ENCODE measurements at places on chromosomes 4 and X.

GRCh38 chr4:915595-915994 lies 16.5 kb downstream of the GAK start:
- no peaks in the 10 kb centered on the region for H3K27me3 ChIP-seq
- DNase-seq: peak; percentile 45
- H3K4me3 ChIP-seq: peak overlapping the region; percentile 24
- peaks cover 40% of the 10 kb centered on the region for H3K4me1 ChIP-seq

DNA sequence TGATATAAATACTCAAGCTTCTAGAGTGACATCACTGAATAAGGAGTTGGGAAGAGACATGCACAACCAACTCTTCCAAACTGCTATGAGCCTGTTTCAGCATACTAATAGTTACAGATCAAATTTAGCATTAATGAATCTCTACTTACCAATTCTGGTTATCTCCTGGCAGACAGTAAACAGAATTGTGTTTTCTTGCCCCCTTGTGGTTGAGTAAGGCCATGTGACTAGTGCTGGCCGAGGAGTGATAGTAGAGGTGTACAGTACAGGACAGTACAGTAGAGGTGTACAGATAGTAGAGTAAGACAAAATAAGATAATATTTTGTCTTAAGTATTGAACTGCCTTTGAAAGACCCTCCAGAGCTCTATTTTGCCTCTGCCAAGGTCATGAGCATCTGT lies 681.4 kb downstream of the GABRG1 start:
- H3K4me1 ChIP-seq: no peaks in the 10 kb centered on the region
- no peaks in the 10 kb centered on the region for H3K27me3 ChIP-seq
- H3K36me3 ChIP-seq: no peaks in the 10 kb centered on the region
- no peak overlapping the region for H3K27ac ChIP-seq
- no peak overlapping the region for H3K4me3 ChIP-seq

GRCh38 chr4:146458594-146458993 lies 63.1 kb downstream of the SLC10A7 start:
- no peak overlapping the region for H3K4me3 ChIP-seq
- H3K27me3 ChIP-seq: no peaks in the 10 kb centered on the region
- no peaks in the 10 kb centered on the region for H3K4me1 ChIP-seq

DNA sequence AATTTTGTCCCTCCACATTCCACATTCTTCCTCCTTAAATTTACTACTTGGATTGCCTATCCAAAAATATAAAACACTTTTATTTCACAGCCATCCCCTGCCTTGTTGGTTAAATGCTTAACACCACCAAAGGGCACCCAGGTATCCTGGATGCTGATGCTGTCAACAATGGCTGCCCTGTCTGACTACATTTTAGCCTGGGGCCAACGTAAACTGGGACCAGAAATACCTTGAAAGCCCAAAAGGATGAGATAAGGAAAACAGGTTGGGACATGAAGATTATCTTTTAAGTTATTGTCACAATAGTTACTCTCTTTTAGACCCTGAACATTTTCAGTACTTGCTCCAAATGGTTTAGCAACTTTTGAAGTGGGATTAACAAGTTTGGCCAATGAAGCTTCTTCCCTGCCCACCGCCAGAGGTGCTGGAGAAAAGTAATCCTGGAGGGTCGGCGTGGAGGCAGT lies 775 bp upstream of the YIPF6 start:
- DNase-seq: no peak
- peaks cover 11% of the 10 kb centered on the region for H3K4me1 ChIP-seq
- peak overlapping the region; percentile 94 for H3K27ac ChIP-seq

GRCh38 chr4:48499551-48500066 lies 9.6 kb downstream of the ZAR1 start:
- DNase-seq: no peak
- H3K27me3 ChIP-seq: no peaks in the 10 kb centered on the region
- no peaks in the 10 kb centered on the region for H3K4me1 ChIP-seq

GRCh38 chrX:38561951-38562719 lies 793 bp downstream of the TSPAN7 start:
- H3K36me3 ChIP-seq: no peaks in the 10 kb centered on the region
- no peak for DNase-seq
- peaks cover 12% of the 10 kb centered on the region for H3K4me1 ChIP-seq

DNA sequence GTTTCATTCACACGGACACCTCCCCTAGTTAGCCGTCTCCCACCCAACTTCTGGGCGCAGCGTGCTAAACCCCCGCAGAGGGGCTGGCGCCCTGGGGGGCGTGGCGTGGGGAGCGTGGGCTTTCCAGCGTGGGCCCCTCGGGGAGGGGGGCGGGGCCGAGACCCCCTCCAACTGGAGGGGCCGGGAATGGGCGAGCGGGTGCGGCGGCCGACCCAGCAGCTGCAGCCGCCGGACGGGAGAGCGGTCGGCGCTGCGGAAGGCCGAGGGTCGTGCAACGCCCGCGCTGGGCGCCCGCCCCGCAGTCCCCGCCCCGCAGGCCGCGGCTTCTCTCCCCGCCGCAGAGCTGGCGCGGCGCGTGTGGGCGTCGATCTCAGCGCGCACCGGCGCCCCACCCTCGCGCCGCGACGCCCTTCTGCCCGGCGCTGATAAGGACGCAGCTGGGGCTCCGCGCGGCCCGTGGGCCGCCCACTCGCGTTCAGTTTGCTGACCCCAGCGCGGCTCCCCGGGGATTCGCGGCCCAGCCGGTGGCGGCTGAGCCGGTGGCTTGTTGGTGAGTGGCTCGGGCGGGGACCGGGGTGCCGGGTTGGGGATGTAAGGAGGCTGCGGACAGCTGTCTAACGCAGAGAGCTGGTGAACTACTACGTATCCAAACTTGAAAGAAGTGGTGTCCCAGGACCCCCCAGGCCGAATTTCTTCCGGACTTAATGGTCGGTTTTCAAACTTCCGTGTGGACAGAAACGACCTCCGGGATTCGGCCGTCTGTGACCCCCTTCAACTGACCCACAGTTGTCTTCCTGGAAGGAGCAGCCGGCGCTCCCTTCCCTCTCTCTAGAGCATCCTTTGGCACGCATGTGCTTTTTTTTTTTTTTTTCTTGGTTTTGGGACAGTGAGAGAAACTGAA lies 1.5 kb downstream of the FHDC1 start:
- H3K36me3 ChIP-seq: no peaks in the 10 kb centered on the region
- peaks cover 65% of the 10 kb centered on the region for H3K27me3 ChIP-seq
- H3K4me1 ChIP-seq: peaks cover 28% of the 10 kb centered on the region
- no peak for DNase-seq
- no peak overlapping the region for H3K27ac ChIP-seq

DNA sequence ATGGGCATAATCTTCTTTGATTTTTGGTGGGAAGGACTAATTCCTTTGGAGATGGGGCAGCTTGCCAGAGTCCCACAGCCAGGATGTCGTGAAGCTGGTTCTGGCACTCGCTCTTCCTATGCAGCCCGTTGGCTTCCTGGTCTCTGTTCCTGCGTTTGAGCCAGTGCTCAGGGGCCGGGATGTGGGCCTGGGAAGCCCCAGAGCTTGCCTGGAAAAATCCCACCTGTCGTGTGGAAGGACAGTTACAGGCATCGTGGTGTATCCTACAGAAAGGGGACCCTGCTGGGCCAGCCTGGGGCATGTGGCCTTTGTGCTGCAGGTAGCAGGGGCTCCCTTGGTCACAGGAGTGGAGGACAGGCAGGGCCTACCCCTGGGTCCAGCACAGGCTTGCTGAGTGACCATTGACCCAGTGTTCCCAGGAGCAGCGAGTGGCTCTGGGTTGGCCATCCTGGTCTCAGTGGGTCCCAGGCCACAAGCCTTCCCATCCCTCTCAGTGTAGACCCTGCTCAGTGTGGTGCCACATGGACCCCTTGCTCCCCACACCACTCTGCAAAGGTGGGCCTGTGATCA lies 50.2 kb downstream of the ADRA2C start:
- no peaks in the 10 kb centered on the region for H3K36me3 ChIP-seq
- H3K27ac ChIP-seq: no peak overlapping the region
- H3K27me3 ChIP-seq: no peaks in the 10 kb centered on the region
- no peaks in the 10 kb centered on the region for H3K4me1 ChIP-seq

DNA sequence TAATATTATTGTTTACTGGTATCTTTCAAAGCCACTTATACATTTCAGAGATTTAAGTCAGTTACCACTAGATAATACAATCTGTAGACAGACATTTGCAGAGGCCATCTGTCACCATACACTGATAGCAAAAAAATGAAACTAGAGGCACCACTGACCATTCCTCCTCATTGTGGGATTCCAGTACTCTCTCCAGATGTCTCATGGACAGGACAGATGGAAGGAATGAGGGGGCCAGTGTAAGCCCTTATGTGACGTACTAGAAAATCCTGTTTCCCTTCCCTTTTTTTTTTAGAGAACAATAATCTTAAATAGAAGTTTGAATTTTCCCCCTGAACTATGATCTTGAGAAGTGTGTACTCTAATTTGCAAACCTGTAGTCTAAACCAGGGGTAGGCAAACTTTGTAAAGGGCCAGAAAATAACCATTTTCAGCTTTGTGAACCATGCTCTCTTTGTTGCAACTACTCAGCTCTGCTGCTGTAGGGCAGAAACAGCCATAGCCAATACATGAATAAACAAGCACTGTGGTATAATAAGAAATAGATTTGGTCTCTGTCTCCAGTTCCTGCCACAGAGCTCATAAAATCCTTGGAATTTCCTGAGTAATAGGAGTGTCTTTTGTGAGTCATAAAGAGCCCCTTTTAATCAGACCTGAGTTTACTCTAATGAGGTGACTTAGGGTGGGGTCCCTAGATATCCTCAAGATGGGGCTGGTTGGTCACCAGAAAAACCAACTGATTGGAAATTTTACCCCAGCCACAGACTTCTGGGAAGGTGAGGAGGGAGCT lies 90.4 kb downstream of the MOSPD2 start:
- no peak overlapping the region for H3K4me3 ChIP-seq
- H3K36me3 ChIP-seq: no peaks in the 10 kb centered on the region
- H3K4me1 ChIP-seq: no peaks in the 10 kb centered on the region
- H3K27ac ChIP-seq: no peak overlapping the region

- H3K4me1 ChIP-seq: no peaks in the 10 kb centered on the region
- no peaks in the 10 kb centered on the region for H3K36me3 ChIP-seq
Observed at GRCh38 chrX:73855546-73855945, 292.5 kb downstream of the CHIC1 start.

DNA sequence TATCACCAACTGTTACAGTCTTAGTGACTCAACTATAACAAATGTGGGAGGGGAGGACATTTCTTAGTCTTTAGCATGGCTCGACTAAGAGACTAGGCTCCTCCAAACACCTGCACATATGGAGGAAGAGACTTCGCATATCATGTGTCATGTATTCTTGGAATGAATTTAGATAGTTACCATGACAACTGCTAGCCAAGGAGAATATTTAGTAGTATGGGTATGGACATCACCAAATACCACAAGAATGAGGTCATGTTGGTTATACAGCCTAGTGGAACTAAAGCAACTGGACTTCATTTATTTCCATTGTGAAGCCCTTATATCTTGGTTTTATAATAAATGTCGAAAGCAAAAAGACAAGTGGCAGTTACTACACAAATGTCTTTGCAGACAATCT lies 512.3 kb downstream of the CFAP47 start:
- H3K27ac ChIP-seq: no peak overlapping the region
- H3K36me3 ChIP-seq: no peaks in the 10 kb centered on the region
- no peaks in the 10 kb centered on the region for H3K27me3 ChIP-seq

- no peaks in the 10 kb centered on the region for H3K4me1 ChIP-seq
- H3K36me3 ChIP-seq: no peaks in the 10 kb centered on the region
- no peak for DNase-seq
- no peak overlapping the region for H3K27ac ChIP-seq
- H3K27me3 ChIP-seq: no peaks in the 10 kb centered on the region
- no peak overlapping the region for H3K4me3 ChIP-seq
Observed at GRCh38 chrX:68920561-68920960, 91.7 kb downstream of the EFNB1 start.

DNA sequence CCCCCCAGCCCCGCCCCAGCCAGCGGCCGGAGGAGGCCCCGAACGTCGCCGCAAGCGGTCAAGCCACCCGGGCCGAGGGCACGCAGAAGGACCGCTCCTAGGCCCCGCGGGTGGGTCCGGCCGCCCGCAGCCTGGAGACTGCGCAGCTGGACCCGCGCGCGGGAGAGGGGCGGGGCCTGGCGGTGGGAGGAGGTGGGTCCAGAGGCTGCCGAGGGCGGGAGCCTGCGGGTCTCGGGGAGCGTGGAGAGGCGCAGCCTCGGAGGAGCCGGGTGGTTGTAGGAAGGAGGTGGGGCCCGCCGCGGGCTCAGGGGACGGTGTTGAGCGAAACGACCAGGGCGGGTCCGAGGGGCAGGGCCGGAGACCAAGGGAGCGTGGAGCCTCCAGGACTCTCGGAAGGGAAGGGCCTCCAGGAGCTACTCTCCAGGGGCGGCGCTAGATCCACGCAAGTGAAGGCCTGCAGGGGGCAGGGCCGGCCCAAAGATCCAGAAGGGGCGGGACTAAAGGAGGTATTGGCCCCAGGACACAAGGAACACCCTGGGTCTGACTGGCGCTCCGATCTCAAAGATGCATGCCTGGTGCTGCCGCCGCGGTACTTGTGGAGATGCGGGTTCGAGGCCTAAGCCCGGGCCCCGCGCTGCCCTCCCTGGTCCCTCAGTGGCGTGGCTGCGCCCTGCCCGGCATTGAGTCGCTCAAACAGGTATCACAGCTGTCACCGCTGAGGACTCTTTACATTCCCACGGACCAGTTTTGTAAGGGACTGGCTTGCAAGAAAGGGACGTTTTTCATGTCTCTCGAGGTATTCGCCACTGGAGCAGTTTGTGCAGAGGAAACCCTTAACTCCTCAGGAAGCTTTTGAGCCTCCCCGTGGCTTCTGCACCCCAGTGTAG lies 5.9 kb downstream of the TIMM17B start:
- H3K4me3 ChIP-seq: peak overlapping the region; percentile 36
- H3K27ac ChIP-seq: no peak overlapping the region
- H3K36me3 ChIP-seq: peaks cover 24% of the 10 kb centered on the region
- peak; percentile 74 for DNase-seq
- H3K4me1 ChIP-seq: peaks cover 15% of the 10 kb centered on the region

- no peak overlapping the region for H3K27ac ChIP-seq
- no peak overlapping the region for H3K4me3 ChIP-seq
- peaks cover 26% of the 10 kb centered on the region for H3K4me1 ChIP-seq
Observed at GRCh38 chr4:10058371-10058770, 37.1 kb upstream of the SLC2A9 start.

GRCh38 chr4:99811850-99812249 lies 4.8 kb upstream of the DAPP1 start:
- H3K36me3 ChIP-seq: no peaks in the 10 kb centered on the region
- peaks cover 28% of the 10 kb centered on the region for H3K4me1 ChIP-seq
- H3K27me3 ChIP-seq: no peaks in the 10 kb centered on the region
- H3K4me3 ChIP-seq: no peak overlapping the region

DNA sequence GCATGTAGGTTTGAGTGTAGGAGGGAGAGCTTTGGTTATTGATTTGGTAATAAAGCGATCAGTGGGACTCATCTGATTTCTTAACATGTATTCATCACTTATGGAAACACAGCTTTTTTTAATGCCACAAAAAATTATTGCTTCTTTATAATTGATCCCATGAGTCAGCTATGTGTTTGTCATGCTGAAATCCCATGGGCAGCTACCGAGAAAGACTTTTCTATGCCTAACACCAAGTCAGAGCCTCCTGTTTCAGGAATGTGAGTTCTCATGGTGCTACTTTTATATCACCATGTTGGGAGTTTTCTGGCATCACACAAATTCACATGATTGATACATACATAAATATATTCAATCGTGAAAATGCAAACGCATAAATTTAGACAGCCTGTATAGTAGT lies 165.7 kb downstream of the RAPGEF2 start:
- peaks cover 50% of the 10 kb centered on the region for H3K4me1 ChIP-seq
- H3K27me3 ChIP-seq: no peaks in the 10 kb centered on the region
- H3K4me3 ChIP-seq: no peak overlapping the region
- no peak for DNase-seq

- no peak overlapping the region for H3K4me3 ChIP-seq
- no peaks in the 10 kb centered on the region for H3K4me1 ChIP-seq
- H3K36me3 ChIP-seq: no peaks in the 10 kb centered on the region
- no peaks in the 10 kb centered on the region for H3K27me3 ChIP-seq
- no peak for DNase-seq
Observed at GRCh38 chr4:26557164-26557563, 26.7 kb upstream of the TBC1D19 start.

- DNase-seq: peak; percentile 7
- H3K4me1 ChIP-seq: no peaks in the 10 kb centered on the region
- no peaks in the 10 kb centered on the region for H3K36me3 ChIP-seq
- no peak overlapping the region for H3K27ac ChIP-seq
Observed at GRCh38 chr4:147590249-147590920, 26.8 kb upstream of the TMEM184C start.

Data from CD14-positive monocyte (primary cell).